NCI-H2029 treated with DMSO at 0.1 percent for 48 hours (cell line): ENCODE measurements at places on chromosomes 16 and 17.

- DNase-seq = no peak
Measured at GRCh38 chr16:48384520-48385252, 527 bp downstream of the SIAH1 start.

GRCh38 chr17:79813297-79814126 is 16.6 kb upstream of the CBX8 start:
- no peak for DNase-seq

DNA sequence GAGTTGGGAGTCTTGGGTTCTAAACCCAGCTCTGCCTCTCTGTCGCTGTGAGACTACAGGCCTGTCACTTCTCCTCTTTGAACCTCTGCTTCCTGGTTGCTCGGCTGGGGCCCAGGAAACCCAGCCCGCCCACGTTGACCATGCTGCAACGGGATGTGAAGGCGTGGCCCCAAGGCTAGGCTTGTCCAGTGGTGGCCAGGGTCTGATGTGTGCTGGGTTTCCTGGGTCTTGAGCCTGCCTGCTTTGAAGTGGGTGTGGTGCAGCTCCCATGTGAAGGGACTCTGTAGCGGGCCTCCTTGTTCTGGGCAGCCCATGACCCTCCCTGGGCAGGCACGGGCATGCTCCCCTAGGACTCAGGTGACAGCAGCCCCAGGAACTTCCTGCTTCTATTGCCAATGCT is 82.3 kb downstream of the SDR42E1 start:
- no peak for DNase-seq

DNA sequence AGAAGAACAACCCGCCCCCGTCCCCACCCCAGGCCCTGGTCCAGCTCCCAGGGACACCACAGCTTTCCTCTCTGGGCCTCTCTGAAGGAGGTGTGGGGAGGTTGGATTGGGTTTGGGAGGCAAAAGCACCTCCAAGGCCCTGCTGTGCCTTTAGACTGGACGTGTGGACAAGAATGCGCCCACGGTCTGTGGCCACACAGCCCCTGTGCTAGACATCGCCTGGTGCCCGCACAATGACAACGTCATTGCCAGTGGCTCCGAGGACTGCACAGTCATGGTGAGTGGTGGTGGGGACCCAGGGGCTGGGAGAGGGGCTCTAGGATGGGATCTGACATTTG is 3.0 kb downstream of the CORO1A start:
- DNase-seq = no peak

- DNase-seq = no peak
Measured at GRCh38 chr17:28405632-28406472, at the start of gene SLC46A1. SLC46A1 (minus strand) TSS chr17:28406212; CDS start chr17:28406114, 98 bp downstream.

DNA sequence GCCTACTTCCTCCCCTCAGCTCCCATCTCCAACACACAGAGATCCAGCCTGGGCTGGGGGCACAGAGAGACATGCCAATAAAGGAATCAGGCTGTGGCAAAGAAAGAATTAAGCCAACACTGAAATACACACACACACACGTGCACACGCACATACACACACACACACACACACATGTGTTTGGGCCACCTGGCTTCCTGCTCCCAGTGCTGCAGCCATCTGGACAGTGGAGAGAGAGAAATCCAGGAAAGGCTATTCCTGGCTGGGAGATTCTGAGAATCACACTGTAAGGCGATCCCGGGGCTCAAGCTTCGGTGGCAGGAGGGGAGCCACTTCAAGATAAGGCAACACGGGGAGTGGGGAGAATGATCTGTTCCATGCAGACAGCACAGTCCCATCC is 72.4 kb downstream of the NOG start:
- no peak for DNase-seq

DNA sequence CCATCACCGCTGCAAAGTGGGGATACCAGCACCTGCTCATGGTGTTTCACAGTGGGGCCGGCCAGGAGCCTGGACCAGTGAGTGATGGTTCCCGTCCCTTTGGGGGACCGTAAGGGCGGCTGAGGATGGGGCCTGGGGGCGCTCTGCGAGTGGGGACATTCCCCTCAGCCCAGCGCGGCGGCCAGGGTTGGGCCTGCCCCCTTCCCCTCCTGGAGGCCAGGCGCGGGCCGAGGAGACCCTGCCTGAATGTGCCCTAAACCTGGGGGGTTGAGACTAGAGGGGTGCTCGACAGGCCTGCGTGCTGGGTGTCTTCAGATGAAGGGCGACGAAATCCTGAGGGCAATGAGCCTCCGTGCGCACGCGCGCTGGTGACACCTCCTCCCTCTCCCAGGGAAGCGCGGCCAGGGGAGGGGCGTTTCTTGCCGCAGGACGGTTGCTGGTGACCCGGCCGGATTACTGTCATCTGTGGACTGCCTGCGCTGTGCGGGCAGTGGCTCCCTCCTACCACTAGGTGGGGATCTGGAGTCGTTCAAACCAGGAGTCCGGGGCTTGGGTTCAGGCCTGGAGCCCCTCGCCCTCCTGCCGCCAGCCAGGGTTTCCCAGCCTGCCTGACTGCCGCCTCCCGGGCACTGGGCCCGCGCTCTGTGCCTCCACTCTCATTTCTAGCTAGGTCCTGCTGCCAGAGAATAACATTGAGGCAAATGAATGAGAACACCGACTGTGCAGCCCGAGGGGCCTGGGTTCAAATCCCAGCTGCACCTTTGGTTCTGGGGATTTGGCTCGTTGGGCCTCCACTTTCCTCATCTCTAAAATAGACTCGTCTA is 17.1 kb downstream of the TBX2 start:
- DNase-seq = peak; percentile 38

DNA sequence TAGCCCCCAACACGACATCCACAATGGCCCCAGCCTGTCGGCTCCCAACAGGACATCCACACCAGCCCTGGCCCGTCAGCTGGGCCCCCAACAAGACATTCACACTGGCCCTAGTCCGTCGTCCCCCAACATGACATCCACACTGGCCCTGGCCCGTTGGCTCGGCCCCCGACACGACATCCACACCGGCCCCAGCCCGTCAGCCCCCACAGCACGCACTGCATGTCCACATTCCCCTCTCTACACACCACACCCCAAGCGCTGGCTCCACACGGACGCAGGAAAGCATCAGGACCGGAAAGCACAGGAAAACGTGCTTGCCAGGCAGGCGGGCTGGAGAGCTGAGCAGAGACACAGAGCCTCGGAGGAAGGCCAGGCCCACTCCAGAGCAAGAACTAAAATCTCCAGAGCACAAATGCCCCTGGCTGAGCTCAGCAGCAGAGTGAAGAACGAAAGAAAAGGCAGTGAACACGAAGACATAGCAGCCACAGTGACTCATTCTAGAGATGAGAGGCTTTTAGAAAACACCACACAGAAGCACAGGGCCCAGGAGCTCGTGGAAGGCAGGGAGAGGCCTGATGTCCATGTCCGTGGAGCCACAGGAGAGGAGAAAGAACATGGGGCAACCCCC is 50.6 kb downstream of the LMF1 start:
- DNase-seq = no peak

DNA sequence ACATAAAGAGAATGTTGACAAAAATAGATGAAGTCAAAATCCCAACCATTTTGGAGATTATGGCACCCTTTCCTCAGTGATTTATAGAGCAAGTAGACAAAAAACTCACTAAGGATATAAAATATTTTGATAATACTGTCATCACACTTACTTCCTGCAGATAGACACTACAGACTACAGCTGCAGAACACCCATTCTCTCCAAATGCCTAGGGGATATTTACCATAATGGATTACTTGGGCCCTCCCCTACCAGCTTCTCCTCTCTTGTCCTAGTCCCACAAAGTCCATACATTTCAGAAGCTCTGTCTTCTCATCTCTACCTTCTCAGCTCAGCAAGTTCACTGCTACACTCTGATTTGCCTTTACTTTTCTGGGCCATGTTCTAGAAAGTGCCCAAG is 37.2 kb upstream of the CCNF start:
- DNase-seq = no peak

DNA sequence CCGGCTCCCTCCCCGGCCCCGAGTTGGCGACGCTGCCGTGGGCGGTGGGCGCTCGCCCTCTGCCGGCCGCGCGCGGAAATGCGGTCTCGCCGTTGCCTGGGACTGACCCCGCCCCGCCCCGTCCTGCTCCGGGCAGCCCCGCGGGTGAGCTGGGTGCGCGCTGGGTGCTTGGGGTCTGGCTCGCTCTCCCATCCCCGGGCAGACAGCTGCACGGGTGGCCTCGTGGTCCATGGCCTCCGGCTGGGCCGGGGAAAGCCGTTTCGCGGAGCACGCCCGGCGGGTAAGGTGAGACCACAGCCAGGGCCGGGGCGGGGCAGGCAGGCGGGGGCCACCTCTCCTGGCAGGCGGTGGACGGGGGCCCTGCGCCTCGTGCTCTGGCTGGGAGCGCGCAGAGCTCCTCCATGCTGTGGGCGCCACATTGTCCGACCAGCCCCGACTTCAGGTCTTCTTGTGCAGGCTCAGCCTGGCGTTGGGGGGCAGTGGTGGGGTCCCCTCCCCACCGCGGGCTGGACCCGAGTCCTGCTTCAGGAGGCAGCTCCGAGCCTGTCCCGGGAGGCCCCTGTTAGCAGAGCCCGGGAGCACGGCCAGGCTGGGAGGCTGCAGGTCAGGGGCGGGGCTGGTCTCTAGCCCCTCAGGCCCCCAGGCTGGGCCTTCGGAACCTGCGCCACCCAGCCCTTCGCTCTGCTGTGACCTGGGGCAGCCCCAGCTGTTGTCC is 7.0 kb upstream of the C1QTNF8 start:
- DNase-seq = no peak

- DNase-seq = no peak
Measured at GRCh38 chr17:70288540-70289290, 119.4 kb downstream of the KCNJ2 start.

- no peak for DNase-seq
Measured at GRCh38 chr16:31403590-31404352, 10.6 kb downstream of the ITGAD start.

DNA sequence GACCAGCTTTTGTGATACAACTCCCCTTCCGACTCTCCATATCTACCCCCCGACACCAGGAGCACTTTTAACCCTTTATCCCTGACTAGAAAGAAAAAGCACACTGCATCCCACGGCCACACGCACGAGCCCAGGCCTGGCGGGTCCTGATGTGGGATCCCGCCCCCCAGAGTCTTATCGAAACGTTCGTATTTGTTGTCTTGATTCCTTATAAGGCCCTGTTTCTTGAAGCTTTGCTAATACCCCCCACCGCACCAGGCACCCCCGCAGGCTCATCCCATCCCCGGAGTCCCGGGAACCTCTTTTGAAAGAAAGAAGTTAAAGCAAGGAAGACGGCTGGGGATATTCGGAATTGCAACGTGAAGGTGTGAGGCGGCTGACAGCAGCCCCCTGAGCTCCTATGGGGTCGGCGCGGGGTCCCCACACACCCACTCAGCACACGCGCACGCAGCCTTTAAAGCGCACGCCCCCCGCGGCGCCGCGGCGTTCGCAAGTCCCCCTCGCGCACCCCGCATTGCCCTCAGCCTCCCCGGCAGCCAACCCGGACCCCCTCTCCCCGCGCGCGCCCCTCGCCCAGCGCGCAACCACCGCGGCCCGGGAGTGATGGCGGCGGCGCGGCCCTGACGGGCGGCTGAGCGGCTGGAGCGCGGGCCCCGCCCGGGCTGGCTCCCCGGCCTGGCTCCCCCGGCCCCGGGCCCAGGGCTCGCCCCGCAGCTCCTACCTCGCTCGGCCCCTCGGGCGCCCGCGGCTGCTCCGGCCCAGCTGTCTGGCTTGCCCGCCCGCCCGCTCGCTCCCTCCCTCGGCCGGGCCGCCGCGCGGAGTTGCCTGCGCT is 448 bp downstream of the STAT5B start:
- no peak for DNase-seq

- DNase-seq = no peak
Measured at GRCh38 chr17:57982452-57983170, 5.4 kb downstream of the VEZF1 start.

DNA sequence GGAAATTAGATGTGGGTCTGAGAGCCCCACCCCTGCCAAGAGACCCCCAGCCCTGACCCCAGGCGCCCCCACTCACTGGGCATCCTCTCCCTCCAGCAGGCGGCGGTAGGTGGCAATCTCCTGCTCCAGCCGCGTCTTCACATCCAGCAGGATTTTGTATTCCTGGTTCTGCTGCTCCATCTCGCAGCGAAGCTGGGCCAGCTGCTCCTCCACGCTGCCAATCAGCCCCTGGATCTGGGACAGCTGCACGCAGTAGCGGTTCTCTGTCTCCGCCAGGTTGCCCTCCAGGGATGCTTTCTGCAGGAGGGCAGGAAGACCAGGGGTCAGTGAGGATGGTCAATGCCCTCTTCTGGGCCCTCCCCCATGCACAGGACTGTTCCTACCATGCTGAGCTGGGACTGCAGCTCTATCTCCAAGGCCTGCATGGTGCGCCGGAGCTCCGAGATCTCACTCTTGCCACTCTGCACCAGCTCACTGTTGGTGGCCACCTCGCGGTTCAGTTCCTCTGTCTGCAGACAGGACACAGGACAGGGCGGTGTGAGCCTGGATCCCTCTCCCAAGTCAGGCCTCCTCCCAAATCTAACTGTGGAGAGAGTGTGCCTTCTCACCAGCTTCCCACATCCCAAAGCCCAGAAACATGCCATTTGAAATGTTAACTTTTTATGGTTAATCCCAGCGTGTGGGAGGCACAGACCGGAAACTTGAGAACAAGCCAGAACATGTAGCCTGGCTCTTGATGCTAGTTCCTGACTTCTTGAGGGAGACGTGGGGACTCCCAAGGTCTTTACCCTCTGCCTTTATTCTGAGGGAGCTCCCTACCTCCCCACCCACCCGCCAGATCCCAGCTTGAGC is 3.6 kb downstream of the KRT17 start:
- no peak for DNase-seq
